ENCODE measurements at places on chromosomes 6 and 20.

GRCh38 chr6:163944897-163945296 lies 530.4 kb downstream of the QKI start:
- H3K27ac ChIP-seq: peak overlapping the region; percentile 55
- no peaks in the 10 kb centered on the region for H3K36me3 ChIP-seq
- peaks cover 8% of the 10 kb centered on the region for H3K4me1 ChIP-seq
- DNase-seq: no peak

- no peak overlapping the region for H3K4me3 ChIP-seq
- H3K27ac ChIP-seq: no peak overlapping the region
- no peaks in the 10 kb centered on the region for H3K4me1 ChIP-seq
- DNase-seq: no peak
- H3K27me3 ChIP-seq: no peaks in the 10 kb centered on the region
These were observed 70.2 kb upstream of the BCLAF1 start for GRCh38 chr6:136359851-136360250.

GRCh38 chr20:31861385-31862156 lies 8.8 kb downstream of the DUSP15 start:
- no peak overlapping the region for H3K27ac ChIP-seq
- peak overlapping the region; percentile 44 for H3K4me3 ChIP-seq
- H3K27me3 ChIP-seq: no peaks in the 10 kb centered on the region
- no peaks in the 10 kb centered on the region for H3K4me1 ChIP-seq
- peaks cover 9% of the 10 kb centered on the region for H3K36me3 ChIP-seq

- no peak for DNase-seq
- H3K27me3 ChIP-seq: no peaks in the 10 kb centered on the region
- no peaks in the 10 kb centered on the region for H3K4me1 ChIP-seq
- no peaks in the 10 kb centered on the region for H3K36me3 ChIP-seq
- H3K4me3 ChIP-seq: no peak overlapping the region
These were observed 155.1 kb upstream of the MMS22L start for GRCh38 chr6:97438011-97438671.

GRCh38 chr20:59375541-59375940 lies 75.1 kb downstream of the EDN3 start:
- H3K36me3 ChIP-seq: no peaks in the 10 kb centered on the region
- peaks cover 3% of the 10 kb centered on the region for H3K4me1 ChIP-seq
- H3K27ac ChIP-seq: no peak overlapping the region
- H3K27me3 ChIP-seq: no peaks in the 10 kb centered on the region

DNA sequence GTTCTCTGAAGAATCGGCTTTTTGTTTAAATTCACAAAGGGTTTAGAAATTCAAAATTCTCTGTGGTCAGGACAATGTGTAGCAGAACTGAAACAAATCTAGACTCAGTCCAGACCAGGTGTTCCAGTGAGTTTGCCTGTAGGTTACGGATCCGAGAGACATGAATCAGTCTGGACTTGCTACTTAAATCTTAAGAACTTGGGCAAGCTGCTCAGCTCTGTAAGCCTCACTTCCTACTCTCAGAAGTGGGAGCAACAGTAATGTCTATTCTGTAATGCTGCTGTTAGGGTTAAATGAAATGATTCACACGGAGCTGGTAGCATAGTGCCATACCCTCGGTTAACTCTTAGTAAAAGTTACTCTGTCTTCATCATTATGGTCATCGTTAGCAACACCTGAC lies 37.7 kb downstream of the HECA start:
- no peaks in the 10 kb centered on the region for H3K36me3 ChIP-seq
- DNase-seq: no peak
- no peak overlapping the region for H3K4me3 ChIP-seq
- H3K4me1 ChIP-seq: no peaks in the 10 kb centered on the region
- no peaks in the 10 kb centered on the region for H3K27me3 ChIP-seq

- no peak overlapping the region for H3K27ac ChIP-seq
- H3K4me3 ChIP-seq: no peak overlapping the region
- no peaks in the 10 kb centered on the region for H3K27me3 ChIP-seq
- no peak for DNase-seq
- no peaks in the 10 kb centered on the region for H3K4me1 ChIP-seq
These were observed 10.0 kb upstream of the NOL4L start for GRCh38 chr20:32595143-32595542.

DNA sequence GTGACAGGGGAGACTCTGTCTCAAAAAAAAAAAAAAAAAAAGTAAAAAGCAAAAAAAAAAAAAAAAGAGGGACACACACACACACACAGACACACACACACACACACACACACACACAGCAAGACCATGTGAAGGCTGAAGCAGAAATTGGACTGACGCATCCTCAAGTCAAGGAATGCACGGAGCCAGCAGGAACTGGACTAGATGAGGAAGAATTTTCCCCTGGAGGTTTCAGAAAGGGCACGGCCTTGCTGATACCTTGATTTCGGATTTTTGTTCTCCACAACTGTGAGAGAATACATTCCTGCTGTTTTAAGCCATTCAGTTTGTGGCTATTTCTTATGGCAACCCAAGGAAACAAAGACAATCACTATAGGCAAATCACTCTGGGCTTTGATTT lies 176.9 kb upstream of the SALL4 start:
- H3K36me3 ChIP-seq: no peaks in the 10 kb centered on the region
- no peak for DNase-seq
- no peaks in the 10 kb centered on the region for H3K27me3 ChIP-seq
- H3K27ac ChIP-seq: no peak overlapping the region

DNA sequence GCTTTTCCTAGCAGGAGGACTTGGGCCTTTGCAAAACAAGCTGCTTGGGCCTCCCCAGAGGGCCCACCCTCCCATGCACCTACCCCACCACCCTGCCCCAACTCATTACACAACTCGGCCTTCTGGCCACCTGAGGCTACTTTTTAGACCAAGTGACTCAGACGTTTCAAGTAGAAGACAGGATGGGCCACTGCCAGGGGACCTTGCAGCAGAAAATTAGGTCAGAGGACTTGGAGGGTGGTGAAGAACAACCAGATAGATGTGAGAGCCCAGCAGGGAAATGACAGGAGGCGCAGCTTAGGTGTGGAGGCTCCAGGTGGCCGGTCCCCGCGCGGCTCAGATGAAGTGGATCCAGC lies 1.4 kb downstream of the PPP1R3D start:
- no peak for DNase-seq
- peaks cover 4% of the 10 kb centered on the region for H3K4me1 ChIP-seq
- no peak overlapping the region for H3K27ac ChIP-seq
- H3K27me3 ChIP-seq: no peaks in the 10 kb centered on the region
- no peaks in the 10 kb centered on the region for H3K36me3 ChIP-seq

DNA sequence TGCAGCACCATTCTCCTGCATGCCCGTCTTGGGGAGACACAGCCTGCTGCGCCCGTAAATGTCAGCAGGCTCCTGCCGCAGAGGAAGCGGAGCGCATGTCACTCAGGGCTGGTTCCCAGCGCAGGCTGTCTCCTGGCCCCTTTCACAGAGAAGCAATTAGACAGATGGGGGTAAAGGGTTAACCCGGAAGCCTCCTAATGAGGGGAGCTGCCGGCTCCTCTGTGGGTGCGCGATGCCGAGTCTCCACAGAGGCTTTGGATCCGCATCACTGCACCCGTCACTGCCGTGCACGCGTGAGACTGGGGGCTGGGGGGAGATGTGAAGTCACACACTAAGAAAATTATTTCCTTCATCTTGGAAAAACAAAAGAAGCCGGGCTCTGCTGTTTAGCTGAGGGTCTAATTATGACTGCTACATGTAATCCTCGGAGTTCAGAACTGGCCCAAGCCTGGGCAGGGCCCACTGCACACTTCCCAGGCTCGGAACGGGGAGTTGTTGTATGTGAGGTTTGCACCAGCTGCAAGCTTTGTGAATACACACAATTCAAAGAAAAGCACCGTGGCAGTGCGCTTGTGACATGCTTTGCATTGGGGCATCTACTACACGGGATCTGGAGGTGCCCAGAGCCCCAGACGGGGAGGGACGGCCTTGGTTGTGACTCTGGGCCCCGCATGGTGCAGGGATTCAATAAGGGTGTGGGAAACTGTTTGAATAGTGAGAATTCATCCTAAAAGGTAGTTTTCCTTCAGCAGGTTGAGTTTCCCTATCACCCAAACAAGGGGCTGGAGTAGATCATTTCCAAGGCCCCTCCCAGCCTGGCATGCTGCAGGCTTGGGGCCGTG lies 331.6 kb downstream of the TAF4 start:
- no peaks in the 10 kb centered on the region for H3K36me3 ChIP-seq
- no peak overlapping the region for H3K4me3 ChIP-seq
- no peak overlapping the region for H3K27ac ChIP-seq
- H3K4me1 ChIP-seq: no peaks in the 10 kb centered on the region
- no peaks in the 10 kb centered on the region for H3K27me3 ChIP-seq

GRCh38 chr6:121393731-121394505 lies 41.5 kb upstream of the GJA1 start:
- no peaks in the 10 kb centered on the region for H3K36me3 ChIP-seq
- no peak for DNase-seq
- H3K4me3 ChIP-seq: no peak overlapping the region
- no peaks in the 10 kb centered on the region for H3K27me3 ChIP-seq
- H3K27ac ChIP-seq: no peak overlapping the region

- no peak overlapping the region for H3K27ac ChIP-seq
- no peaks in the 10 kb centered on the region for H3K36me3 ChIP-seq
- H3K27me3 ChIP-seq: no peaks in the 10 kb centered on the region
- peaks cover 5% of the 10 kb centered on the region for H3K4me1 ChIP-seq
- no peak overlapping the region for H3K4me3 ChIP-seq
These were observed 1.3 kb upstream of the SMPDL3A start for GRCh38 chr6:122787721-122788120.

DNA sequence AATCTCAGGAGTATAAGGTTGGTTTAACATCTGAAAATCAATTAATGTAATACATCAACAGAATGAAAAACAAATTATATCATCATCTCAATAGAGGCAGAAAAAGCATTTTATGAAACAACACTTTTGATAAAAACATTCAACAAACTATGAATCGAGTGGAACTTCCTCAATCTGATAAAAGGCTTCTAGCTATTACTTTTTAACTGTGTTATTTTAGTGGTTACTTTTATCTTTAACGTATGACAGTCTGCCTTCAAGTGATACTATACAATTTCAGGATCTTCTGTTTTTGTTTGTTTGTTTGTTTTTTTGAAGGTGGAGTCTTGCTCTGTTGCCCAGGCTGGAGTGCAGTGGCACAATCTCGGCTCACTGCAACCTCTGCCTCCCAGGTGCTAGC lies 73.7 kb downstream of the ZFAND3 start:
- H3K4me3 ChIP-seq: no peak overlapping the region
- no peak for DNase-seq
- H3K36me3 ChIP-seq: no peaks in the 10 kb centered on the region
- no peak overlapping the region for H3K27ac ChIP-seq
- no peaks in the 10 kb centered on the region for H3K4me1 ChIP-seq

DNA sequence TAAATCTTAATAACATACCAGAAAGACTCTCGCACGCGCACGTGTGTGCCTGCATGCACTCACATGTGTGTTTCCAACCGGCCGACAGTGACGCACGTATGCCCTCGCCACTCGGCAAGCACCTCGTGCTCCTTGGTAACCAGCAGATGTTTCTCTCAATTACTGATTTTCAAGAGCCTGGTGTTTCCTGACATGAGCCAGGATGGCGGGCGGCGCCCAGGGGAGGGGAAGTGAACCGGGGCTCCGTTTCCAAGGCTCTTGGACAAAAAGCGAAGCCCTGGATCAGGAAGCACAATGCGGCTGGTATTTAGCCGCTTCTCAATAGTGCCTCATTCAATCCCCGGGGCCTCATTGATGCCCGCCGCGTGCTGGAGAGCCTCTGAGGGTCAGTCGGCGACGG lies 37.7 kb downstream of the PMEPA1 start:
- H3K36me3 ChIP-seq: no peaks in the 10 kb centered on the region
- H3K4me1 ChIP-seq: no peaks in the 10 kb centered on the region
- H3K4me3 ChIP-seq: no peak overlapping the region
- DNase-seq: no peak

GRCh38 chr20:59933296-59933848 lies at the start of gene SYCP2:
TSS of gene SYCP2 (minus strand) at chr20:59933637. CDS start at chr20:59922413, 11,224 bp downstream.
- H3K4me1 ChIP-seq: peaks cover 2% of the 10 kb centered on the region
- no peaks in the 10 kb centered on the region for H3K36me3 ChIP-seq
- no peaks in the 10 kb centered on the region for H3K27me3 ChIP-seq
- peak within 1 kb of the TSS; percentile 47 for H3K27ac ChIP-seq
- peak within 1 kb of the TSS; percentile 30 for H3K4me3 ChIP-seq
- DNase-seq: no peak

- H3K27ac ChIP-seq: no peak overlapping the region
- H3K4me3 ChIP-seq: no peak overlapping the region
- no peaks in the 10 kb centered on the region for H3K27me3 ChIP-seq
- no peaks in the 10 kb centered on the region for H3K4me1 ChIP-seq
- no peaks in the 10 kb centered on the region for H3K36me3 ChIP-seq
These were observed 103.9 kb downstream of the OLIG3 start for GRCh38 chr6:137390334-137390733.

- H3K4me3 ChIP-seq: no peak overlapping the region
These were observed 60.2 kb downstream of the GCLC start for GRCh38 chr6:53484476-53485280.

DNA sequence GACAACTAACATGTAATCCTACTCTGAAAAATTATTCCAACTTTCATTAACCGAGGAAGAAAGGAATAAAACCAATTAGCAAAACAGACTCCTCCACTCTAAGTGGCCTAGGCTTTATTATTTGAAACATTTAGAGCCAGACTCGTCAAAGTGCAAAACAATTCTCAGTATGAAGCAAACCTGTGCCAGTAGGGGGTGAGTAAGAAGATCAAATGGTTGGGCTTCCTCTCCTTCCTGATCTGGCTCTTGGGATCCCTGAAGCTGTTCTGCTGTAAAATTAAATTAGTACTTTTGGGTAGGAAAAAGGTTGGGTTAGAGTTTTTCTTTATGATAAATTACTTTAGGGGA lies 177.6 kb upstream of the MAN1A1 start:
- DNase-seq: no peak
- H3K27ac ChIP-seq: no peak overlapping the region
- H3K4me3 ChIP-seq: no peak overlapping the region

DNA sequence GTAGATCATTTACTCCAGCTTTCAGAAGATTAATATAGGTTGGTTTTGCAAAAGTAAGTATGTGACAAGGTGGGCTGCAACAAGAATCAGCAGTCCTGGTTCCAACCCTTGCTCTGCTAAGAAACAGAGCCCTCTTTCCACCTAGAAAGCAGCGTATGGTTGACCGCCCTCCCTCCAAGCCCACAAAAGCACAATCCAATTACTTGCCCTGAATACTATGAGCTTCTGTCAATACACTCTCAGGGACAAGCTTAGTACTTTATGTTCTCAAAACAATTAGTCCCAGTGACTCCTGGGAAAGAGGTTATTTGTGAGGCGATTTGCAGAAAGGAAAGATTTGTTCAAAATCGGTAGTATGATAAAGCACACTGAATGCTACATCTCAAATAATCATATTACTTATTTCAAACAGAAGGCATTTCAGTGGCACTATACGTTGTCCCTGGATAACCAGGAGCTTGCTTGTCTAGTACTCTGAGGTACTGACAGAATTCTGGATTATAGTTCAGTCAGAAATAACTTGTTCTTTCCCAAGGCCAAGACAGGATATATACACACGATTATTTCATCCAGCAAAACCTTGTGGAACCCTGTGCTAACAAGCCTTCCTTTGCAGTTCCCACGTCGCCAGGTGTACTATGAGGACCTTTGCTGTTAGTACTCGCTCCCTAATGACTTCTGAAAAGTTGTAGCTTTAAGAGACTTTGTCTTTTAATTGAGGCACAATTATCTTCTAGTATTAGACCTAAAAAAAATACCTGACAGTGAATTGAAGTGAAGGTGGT lies 96.9 kb upstream of the ADTRP start:
- H3K4me1 ChIP-seq: no peaks in the 10 kb centered on the region
- no peak overlapping the region for H3K4me3 ChIP-seq
- no peak for DNase-seq
- no peaks in the 10 kb centered on the region for H3K27me3 ChIP-seq
- H3K27ac ChIP-seq: no peak overlapping the region

Data from kidney (tissue), 22 donors.